ENCODE measurements at places on chromosomes 1 and 21.

GRCh38 chr1:212284332-212284743 lies 872 bp upstream of the PPP2R5A start:
- DNase-seq, result no peak

GRCh38 chr1:93433407-93433961 lies 14.4 kb upstream of the FNBP1L start:
- no peak for DNase-seq

DNA sequence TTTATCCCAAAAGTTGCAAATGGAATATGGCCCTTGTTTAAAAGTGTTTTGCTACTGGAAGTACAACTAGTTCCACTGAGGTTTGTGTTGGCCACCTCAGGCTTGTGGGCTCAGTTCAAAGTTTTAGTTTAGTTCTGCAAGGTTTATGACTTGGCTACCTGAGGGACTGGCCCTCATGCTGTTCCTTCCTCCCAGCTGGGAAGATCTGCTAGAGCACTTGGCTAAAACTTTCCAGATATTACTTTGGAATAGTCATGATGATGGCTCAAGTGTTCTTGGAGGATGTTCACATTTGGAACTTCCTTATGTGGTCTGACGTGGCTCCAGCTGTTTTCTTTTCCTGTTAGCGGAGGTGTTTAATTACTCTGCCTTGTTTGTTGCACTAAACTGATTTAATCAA lies 110.2 kb upstream of the IVNS1ABP start:
- no peak for DNase-seq

- no peak for DNase-seq
Measured at GRCh38 chr1:25045480-25046193, 115.6 kb upstream of the RUNX3 start.

- peak; percentile 15 for DNase-seq
Measured at GRCh38 chr1:154418062-154418921, 13.1 kb downstream of the IL6R start.

- no peak for DNase-seq
Measured at GRCh38 chr21:41900401-41900800, 21.3 kb upstream of the PRDM15 start.

- DNase-seq, result no peak
Measured at GRCh38 chr21:32009263-32009662, 136.4 kb downstream of the HUNK start.

- DNase-seq, result no peak
Measured at GRCh38 chr1:178946416-178946815, 75.5 kb upstream of the ANGPTL1 start.

DNA sequence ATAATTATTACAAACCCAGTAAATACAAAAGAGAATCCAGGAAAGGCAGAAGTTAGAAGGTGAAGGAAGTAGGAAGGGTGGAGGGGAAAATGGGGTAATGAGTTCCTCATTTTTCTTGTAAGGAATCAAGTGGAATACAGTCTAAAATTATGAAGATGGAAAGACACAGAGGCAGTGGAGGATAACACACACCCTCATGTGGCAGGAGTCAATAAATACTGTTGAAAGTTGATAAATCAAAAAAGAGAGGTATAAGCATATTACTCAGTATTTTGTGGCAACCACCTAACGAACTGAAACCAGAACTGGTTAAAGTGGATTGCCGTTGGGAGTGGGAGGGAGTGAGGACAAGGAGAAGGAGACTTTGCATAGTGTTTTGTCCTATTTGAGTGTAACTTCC lies 78.6 kb upstream of the SLC44A3 start:
- no peak for DNase-seq

DNA sequence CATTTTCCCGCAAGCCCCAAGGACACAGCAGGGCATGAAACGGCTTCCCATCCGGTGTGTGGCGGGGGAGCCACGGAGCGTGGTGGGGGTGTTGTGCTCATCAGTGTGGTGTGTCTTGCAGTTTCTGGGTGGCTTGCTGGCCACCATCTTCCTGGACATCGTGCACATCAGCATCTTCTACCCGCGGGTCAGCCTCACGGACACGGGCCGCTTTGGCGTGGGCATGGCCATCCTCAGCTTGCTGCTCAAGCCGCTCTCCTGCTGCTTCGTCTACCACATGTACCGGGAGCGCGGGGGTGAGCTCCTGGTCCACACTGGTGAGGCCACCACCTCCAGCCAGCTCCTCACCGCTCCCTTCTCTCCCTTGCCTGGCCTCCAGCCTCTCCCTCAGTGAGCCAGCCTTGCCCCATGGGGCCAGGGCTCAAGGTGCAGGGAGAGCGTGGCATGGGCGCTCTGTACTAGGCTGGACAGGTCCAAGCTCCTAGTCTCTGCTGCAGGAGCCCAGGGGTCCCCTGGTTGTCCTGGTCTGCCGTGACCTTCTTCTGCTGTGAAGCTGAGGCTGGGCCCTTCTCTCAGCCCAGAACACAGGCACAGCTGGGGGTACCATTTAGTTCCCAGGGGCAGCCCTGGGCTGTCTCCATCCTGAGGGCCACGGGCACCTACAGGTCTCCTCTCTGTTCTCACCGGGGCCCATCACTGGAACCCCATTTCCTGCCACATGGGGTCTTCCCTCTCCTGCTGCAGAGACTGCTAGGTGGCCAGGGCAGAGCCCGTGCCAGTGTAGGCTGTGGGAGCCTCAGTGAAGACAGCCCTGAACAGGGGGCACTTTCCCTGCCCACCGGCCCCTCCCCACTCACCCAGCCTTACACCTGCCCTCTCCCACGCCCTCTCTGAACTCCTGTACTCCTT lies 12.6 kb downstream of the AGTRAP start:
- no peak for DNase-seq

GRCh38 chr21:43866260-43866629 lies 1.2 kb downstream of the AGPAT3 start:
- peak; percentile 70 for DNase-seq

- no peak for DNase-seq
Measured at GRCh38 chr1:206690516-206690915, 5.8 kb downstream of the MAPKAPK2 start.
